DND-41 (cell line): ENCODE measurements at places on chromosomes 5 and 9.
A peak's percentile ranks its signal among the peaks of the same experiment; 100 is the strongest.

GRCh38 chr5:173981185-173981761 is 7.7 kb upstream of the C5orf47 start:
- DNase-seq = no peak

- no peak for DNase-seq
These were observed 51.8 kb downstream of the NDST1 start for GRCh38 chr5:150559701-150560100.

GRCh38 chr9:113205432-113205831 is 15.6 kb downstream of the FKBP15 start:
- DNase-seq = no peak

- no peak for DNase-seq
These were observed 40.1 kb downstream of the SLC36A1 start for GRCh38 chr5:151487544-151487943.

- DNase-seq = no peak
These were observed 16.5 kb downstream of the PRELID2 start for GRCh38 chr5:145818604-145819003.

DNA sequence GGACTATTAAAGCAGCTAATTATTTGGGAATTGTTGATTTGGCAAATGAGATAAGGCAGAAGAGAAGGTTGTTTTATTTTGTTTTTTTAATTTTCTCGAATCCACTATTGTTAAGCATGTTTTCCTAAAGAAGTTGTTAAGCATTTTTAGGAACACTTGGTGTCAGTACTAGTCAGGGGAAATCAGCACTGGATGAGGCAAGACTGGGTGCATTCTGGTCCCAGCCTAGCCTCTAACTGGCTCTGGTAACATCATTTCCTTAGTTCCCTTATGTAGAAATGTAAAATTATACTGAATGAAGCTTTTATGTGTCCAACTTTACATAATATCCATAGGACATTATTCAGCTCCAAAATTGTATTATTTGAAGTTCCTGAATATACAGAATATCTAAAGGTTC is 196.1 kb downstream of the PCSK5 start:
- DNase-seq = no peak

DNA sequence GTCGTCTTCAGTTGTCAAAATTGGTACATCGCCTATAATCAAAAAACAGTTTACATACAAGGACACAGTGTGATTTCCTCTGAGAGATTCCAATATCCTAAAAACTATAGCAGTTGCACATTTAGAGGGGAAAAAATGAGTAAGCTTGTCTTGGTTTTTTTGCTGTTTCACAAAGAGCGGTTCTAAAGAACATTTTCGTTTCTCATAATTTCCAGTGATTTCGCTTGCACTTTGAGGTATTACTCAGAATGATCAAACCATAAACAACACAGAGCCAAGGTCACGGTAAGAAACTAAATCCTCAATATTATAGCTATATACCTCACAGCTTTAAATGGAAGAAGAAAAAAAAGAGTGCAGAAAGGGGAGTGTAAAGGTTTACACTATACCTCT is 861 bp downstream of the MTX3 start:
- DNase-seq = no peak

DNA sequence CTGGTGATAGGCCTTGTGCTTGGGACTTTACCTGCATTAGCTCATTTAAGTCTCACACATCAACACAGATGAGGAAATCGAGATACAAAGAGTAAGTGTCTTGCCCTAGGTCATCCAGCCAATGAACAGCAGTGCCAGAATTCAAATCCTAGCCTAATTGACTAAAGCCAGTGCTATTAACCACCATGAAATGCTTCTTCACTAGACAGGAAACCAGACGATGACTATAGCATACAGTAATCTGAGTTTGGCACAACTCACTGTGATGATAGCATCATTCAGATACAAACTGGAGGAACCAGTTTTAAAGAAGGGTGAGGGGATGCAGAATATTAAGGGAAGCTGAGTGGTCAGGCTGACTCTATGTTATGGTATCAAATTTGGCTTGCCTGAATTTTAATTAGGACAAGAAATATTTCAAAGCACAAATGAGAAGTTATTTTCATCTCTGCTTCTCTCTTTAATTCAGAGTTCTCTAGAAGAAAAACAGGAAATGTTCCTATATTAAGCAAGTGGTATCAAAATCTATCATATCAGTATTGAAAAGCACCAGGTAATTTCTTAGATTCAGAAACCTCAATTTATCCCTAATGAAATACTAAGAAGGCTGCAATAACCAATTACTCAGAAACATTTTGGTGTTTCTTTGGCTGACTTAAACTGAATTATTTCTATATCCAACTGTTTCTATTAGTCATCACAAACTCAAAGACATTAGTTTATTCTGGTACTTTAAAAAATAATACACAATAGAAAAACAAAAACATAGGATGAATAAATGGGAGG is 147.0 kb upstream of the RASA1 start:
- no peak for DNase-seq

- no peak for DNase-seq
These were observed 103.4 kb downstream of the PIP5K1B start for GRCh38 chr9:68808338-68808890.

DNA sequence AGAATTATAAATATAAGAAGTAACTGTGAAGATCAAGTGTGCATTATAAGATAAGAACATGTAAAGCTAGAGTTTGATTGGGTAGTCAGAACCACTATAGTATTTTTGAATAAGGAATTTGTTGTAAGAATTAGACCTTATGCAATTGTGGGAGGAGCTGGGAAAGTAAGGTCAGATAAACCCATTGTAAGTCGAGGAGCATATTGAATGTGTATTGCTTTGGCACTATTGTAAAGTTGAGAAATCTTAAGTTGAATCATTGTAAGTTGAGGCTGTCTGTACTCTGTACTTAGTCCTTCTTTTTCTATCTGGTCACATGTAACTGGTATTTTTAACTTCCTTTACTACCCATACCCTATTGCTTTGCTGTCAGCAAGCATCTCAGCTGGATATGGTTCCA is 158.7 kb downstream of the CCDC171 start:
- DNase-seq = no peak

DNA sequence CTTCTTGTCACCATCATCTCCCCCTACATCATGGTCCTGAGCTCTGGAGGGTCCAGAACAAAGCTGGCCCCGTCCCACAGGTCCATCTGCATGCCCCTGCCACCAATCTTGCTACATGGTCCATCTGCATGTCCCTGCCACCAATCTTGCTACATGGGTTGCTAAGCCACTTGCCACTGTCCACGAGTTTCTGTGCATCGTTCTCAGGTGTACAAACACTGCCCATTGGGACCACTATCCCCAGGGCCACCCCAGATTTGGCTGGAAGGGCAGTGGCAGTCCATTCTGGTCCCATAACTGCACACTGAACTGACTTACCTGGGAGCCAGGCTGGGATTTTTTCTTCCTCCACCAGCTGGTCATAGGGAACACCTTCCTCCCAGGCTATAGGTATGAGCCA is 8.0 kb upstream of the LAMC3 start:
- DNase-seq = no peak

- DNase-seq = no peak
These were observed 157.8 kb downstream of the RGS3 start for GRCh38 chr9:113621309-113621791.

DNA sequence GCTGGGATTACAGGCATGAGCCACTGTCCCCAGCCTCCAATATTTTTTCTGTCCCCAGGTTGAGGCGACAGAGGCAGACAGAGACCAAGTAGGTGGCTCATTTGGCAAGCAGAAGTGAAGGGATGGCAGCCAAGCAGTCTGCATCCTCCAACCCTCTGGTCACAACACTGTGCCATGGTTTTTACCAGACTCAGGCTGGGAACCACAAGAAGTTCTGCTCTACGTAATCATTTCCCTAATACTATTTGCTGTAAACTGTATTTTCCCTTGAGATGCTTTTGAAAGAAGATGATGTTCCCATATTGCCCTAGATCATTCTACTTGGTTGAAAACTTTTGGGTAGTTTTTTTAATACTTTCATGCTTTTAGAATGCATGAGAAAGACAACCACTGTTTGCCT is 40.5 kb downstream of the PTTG1 start:
- no peak for DNase-seq

DNA sequence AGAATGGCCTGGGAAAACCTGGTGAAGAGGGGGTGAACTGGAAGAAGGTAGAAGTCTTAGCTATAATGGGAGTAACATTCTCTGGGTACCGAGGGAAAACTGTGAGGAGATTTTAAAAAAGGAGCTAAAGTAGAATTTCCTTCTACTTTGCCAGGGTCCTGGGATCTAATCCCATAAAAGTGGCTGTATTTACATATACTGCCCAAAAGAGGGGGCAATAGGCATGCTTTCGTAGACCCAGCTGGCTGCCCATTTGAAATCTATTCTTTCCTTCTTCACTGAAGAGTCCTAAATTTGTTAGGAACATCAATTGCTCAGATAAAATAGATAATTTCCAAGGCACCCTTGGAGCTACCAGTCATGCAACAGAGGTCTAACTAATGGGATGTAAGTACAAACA is 159.2 kb downstream of the CDC42SE2 start:
- DNase-seq = no peak

GRCh38 chr5:74725331-74725730 is 40.3 kb downstream of the HEXB start:
- no peak for DNase-seq

DNA sequence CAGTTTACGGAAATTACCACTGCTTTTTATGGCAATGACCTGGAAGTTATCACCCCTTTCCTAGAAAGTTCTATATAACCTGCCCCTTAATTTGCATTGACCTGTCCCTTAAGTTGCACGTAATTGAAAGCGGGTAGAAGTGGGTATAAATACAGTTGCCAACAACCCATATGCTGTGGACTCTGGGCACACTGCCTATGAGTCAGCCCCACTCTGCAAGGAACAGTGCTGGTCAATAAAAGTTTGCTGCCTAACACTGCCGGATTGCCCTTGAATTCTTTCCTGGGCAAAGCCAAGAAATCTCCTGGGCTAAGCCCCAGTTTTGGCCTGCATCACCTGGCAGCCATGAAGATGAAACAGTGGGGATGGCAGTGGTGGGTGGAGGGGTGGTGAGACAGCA is 23.9 kb upstream of the CLPTM1L start:
- DNase-seq = no peak

DNA sequence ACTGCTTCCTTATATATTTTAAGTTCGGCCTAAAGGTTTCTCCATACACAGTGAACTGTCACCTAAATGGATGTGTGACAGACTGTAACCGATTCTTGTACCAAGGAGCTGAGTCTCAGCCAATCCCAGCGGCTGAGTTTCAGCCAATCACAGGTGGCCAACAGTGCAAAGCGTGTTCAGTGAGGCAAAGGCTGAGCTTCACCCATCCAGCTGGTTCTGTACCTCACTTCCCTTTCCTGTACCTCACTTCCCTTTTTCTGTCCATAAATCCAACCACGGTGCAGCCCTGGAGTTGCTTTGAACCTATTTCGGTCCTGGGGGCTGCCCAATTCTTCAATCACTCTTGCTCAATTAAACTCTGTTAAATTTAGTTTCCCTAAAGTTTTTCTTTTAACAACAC is 15.7 kb upstream of the TBC1D9B start:
- DNase-seq = no peak

- DNase-seq = no peak
These were observed 204.4 kb upstream of the ADAMTSL1 start for GRCh38 chr9:18269561-18269960.

- no peak for DNase-seq
These were observed 100.7 kb upstream of the MVB12B start for GRCh38 chr9:126225611-126226609.

GRCh38 chr5:154087260-154087659 is 48.5 kb downstream of the MFAP3 start:
- no peak for DNase-seq

GRCh38 chr5:150298701-150299451 is 3.8 kb downstream of the ARSI start:
- no peak for DNase-seq

DNA sequence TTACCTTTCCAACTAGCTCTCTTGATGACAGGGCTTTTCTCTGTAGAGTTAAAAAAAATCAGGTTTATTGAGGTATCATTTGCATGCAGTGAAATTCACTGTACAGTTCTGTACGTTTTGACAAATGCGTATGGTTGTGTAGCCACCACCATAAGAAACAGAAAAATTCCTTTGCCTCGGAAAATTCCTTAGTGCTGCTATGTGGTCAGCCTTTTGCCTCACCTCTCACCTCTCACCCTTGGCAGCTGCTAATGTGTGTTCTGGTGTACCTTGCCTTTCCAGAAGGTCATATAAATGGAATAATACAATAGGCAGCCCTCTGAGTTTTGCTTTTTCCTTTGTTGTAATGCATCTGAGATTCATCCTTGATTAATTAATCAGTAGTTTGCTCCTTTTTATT is 28.4 kb downstream of the PCSK5 start:
- DNase-seq = no peak

DNA sequence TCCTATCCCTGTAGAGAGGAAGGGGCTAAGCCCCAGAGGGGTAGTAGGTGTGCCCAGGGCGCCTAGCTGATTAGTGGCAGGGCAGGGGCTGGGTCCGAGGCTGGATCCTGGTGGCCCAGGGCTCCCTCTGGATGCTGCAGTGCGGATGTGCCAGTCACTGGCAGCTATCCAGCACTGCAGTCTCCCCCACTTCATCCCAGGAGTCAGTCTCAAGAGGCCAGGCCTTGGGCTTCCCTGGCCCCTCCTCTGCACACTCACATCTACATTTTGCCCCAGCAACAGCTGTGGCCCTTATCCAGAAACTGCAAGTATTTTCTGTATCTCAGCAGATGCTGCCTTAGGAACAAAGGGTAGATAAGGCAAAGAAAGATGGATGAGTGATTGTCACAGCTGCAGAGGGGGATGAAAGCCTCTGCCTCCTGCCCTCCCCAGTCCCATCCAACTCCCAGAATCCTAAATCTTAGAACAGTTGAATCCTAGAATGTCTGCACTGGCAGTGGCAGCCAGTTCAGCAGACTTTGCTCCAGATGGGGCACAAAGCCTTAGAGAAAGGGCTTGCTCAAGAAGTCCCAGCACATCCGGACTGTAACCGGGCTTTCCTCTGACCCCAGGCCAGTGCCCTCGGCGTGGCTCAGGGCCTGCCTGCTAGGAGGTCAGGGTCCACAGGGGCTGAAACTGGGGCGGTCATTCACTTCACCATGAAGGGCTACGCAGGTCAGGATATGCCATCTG is 1.6 kb downstream of the ANXA6 start:
- DNase-seq = peak; percentile 62

DNA sequence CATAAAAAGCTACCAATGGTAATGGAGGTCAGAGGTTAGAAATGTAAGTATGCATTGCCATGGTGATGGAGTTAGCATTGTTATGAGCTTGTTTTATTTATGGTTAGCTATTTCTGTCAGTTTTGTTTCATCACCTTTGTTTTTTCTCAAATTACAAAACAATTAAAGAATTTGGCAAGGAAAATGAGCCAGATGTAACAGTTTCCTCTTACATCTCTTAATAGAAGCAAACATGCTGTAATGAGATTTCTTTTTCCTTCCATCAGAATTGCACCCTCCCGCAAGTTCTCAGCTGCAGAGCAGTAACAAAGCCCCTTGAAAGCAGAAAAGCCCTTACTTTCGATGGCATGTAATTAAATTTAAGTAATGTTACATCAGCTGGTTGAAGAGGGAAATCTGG is 233.0 kb downstream of the SGCD start:
- no peak for DNase-seq

DNA sequence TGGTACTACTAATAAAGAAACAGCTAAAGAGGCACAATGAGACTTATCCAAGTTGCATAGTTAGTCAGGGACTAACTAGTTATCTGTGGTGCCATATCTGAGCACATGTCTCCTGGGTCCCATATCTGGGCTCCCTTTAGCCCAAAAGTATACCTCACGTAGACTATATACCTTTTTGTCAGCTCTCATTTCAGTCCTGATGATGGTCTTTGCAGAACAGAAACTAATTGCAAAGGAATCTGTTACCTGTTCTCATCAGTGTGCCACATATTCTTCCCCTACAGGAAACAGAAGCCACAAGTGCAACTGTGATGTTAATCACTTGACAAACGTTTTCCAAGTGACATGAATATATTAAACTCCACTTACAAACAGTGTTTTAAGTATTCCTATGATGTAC is 395.2 kb downstream of the KIAA0825 start:
- no peak for DNase-seq
